ENCODE measurements at places on chromosomes 6 and 20.

GRCh38 chr6:5684320-5685053 is 322.2 kb downstream of the NRN1 start:
- DNase-seq, result no peak

DNA sequence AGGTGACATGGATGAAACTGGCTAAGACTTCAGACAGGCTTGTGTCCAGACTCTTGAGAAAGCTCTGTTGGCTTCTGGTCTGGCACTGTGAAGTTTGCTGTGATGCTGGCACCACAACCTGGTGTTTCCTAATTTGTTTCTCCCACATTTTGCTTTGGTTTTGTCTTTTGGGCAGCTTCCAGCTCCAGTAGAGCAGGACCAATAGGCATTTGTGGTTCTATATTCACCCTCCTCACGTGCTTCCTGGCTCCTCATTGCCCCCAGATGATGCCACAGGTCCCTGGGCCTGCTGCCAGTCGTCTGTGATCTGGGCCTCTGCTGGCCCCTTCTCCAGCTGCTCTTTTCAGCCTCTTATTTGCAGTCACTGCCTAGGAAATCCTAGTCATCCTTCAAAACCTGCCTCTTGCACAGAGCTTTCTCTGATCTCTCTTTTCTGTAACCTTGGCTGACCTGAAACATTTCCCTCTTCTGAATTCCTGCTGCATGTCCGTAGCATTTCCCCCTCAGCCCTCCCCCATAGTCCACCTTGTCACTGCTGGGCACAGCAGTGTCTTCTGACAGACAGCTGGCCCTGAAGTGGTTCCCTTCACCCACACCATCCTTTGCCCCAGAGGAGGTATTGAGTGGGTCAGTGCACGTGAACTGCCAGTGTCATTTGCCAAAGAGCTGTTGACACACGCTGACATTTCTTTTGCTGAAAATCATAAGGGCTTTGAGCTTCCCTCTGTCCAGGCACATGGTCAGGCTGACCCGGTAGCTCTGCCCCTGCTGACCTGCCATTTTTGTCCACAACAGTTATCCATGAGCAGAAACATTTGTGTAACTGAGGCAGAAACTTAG is 63.0 kb downstream of the PTPN1 start:
- DNase-seq, result no peak

- no peak for DNase-seq
These were observed 24.6 kb upstream of the ID4 start for GRCh38 chr6:19812512-19813119.

- no peak for DNase-seq
These were observed 17.9 kb upstream of the EXOC2 start for GRCh38 chr6:710601-711571.

DNA sequence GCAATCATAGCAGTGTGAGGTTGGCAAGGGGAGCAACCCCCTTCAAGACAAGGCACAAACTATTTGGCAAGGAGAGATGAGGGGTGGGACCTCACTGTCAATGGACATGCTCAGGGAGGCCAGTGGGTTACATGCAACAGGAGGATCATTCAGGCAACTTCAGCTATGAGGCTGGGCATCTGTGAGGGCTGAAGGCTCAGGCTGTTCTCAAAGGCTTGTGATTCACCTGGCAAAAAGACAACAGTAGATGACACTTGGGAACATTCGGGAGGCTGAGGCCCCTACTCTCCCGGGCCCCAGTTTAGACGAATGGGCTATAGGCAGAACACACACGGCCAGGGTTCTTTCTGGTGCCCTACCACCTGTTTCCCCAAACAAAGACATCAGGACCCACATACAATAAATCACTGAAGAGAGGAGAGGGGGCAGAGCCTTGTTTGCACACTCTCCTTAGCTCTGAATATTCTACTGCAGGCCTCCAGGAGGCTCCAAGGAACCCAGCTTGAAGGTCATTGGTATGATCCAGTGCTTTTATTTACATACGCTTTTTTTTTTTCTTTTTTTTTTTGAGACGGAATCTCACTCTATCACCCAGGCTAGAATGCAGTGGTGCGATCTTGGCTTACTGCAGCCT is 7.9 kb downstream of the TUBB start:
- no peak for DNase-seq

DNA sequence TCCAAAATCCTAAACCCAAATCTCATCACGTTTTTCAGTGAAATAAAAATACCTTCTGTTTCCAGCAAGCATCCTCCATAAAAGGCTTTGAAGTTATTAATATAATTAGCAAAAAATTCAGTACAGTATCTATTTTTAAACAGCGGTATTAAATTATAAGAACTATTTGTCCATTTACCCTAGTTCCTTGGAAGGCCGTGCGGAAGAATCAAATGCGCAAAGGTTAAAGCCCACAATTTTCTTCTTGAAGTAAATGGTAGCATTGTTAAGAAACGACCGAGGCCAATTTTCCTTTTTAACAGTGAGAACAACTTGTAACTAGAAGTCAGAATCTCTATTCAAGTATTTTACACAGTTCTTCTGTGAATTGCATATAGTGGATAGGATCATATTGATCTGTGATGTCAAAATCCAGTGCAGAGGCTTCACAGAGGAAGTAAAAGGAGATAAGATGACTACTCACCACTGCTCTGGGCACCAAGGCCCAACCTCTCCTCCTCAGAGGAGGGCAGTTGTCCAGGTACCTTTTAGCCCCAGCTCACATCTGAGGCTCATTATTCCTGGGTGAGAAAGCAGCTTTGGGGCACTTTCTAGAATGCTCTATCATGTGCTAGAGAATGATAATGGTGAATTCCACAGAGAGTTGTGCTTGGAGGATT is 36.3 kb downstream of the TNFAIP3 start:
- DNase-seq, result no peak

DNA sequence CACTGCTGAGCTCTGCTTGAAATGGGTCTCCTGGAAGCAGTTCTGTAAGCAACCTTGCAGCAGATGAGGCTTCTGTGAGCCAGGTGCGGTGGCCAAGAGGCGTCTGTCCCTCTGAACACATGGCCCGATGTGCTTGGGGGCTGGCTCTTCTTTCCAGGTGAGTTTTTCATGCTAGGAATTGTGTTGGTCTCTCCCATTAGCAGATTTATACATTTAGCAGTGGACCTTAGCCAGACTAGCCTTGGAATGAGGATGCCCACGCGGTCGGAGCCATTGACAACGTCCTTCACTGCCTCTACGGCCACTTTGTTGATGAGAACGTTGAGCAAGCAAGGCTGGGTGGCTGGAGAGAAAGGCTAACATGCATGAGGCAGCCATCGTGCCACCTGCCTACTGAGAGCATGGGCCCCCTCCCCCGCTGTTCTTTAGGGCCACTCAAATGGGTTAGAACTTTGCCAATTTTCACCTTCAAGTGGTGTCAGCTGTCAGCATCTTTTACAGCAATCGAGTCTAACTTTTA is 33.5 kb downstream of the ERMARD start:
- DNase-seq, result no peak

GRCh38 chr6:109896341-109896740 is 81.8 kb upstream of the GPR6 start:
- DNase-seq, result no peak

DNA sequence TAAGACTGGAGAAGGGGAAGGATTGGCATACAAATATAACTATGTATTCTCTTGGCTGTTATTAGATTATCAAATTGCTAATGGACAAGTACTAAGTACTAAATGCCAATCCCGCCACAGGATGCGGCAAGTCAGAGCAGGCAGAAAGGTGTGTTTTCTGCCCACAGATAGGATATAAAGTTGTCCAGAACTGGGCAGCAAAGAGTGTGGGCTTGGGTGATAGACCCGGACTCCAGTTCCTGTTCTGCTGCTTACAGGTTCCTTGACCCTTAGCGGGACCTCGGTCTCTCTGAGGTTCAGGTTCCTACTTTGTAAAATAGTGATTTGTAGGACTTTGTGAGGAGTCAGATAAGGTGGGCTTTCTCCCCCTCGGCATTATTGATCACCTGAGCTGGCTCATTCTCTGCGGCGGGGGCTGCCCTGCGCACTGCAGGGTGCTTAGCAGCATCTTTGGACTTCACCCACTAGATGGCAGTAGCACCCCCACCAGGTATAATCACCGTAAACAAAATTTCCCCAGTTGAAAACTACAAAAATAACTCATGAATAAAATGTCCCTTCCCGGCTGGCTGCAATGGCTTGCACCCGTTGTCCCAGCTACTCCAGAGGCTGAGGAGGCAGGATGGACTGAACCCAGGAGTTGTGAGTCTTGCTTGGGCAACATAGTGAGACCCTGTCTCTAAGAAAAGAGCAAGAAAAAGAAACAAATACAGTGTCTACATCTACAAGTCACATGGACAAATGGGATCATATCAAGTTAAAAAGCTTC is 193.1 kb downstream of the DOK5 start:
- no peak for DNase-seq

Data from cerebellar nuclear complex (tissue), 1 donor.